Diencephalon (tissue), 1 donor: ENCODE measurements at places on chromosomes 11 and 22. TPM values are rescaled to one million over a fixed set of nuclear protein-coding genes. Genes with fewer than 3 reads are reported as not detected.

Gene XKR3
- total RNA-seq, result not detected

Gene ZNF214
- 14.1 TPM for total RNA-seq

Gene JOSD1
- total RNA-seq, result 44.8 TPM

Gene MOGAT2
- not detected for total RNA-seq

Gene SLC25A18
- 11.5 TPM for total RNA-seq

Gene UBASH3B
- 27.9 TPM for total RNA-seq

Gene CHRDL2
- not detected for total RNA-seq

Gene MAP6
- total RNA-seq, result 102 TPM

Gene OR4C45
- not detected for total RNA-seq

Gene B3GAT1
- 56.7 TPM for total RNA-seq

Gene ACR
- not detected for total RNA-seq

Gene MAPK8IP1
- total RNA-seq, result 131 TPM

Gene TYR
- total RNA-seq, result not detected

Gene BATF2
- total RNA-seq, result not detected

Gene BIK
- total RNA-seq, result 0.46 TPM

Gene MMP13
- total RNA-seq, result not detected

Gene E2F8
- 0.92 TPM for total RNA-seq

Gene DAGLA
- 11.3 TPM for total RNA-seq

Gene INS
- total RNA-seq, result not detected

Gene MS4A6E
- not detected for total RNA-seq

Gene SAA2
- total RNA-seq, result not detected

Gene GGT5
- total RNA-seq, result 1.6 TPM

Gene LARGE1
- total RNA-seq, result 33.2 TPM

Gene TSSK2
- total RNA-seq, result not detected

Gene HOATZ
- 7.2 TPM for total RNA-seq

Gene CHID1
- total RNA-seq, result 37.4 TPM

Gene GAB2
- total RNA-seq, result 23.1 TPM

Gene PKDREJ
- total RNA-seq, result under 0.01 TPM

Gene CARD10
- total RNA-seq, result 4.6 TPM

Gene ART1
- total RNA-seq, result not detected

Gene NDUFV1
- 188 TPM for total RNA-seq

Gene DTX4
- 52.4 TPM for total RNA-seq

Gene RPL27A
- total RNA-seq, result 611 TPM

Gene LRRC55
- 26.8 TPM for total RNA-seq

Gene KRTAP5-9
- not detected for total RNA-seq

Gene MMP27
- not detected for total RNA-seq

Gene TRIM49
- 0.23 TPM for total RNA-seq

Gene OR4A16
- total RNA-seq, result not detected

Gene HORMAD2
- total RNA-seq, result 1.8 TPM

Gene EMID1
- 21.5 TPM for total RNA-seq

Gene LBHD1
- 3.9 TPM for total RNA-seq

Gene MISFA
- 1.2 TPM for total RNA-seq

Gene SCN2B
- 15.0 TPM for total RNA-seq

Gene KCNJ11
- 14.5 TPM for total RNA-seq

Gene OR10D3
- total RNA-seq, result not detected

Gene PHOX2A
- not detected for total RNA-seq

Gene HPX
- total RNA-seq, result 2.1 TPM

Gene CTTN
- total RNA-seq, result 101 TPM

Gene IL10RA
- 3.7 TPM for total RNA-seq

Gene HBG2
- 2,344 TPM for total RNA-seq

Gene NELL1
- total RNA-seq, result 77.5 TPM

Gene GLYATL2
- 4.8 TPM for total RNA-seq

Gene TMA7B
- total RNA-seq, result not detected

Gene LRP4
- total RNA-seq, result 8.8 TPM

Gene MUC5B
- total RNA-seq, result not detected

Gene NCAM1
- 689 TPM for total RNA-seq
